ENCODE measurements at places on chromosomes 5 and 9. TPM values are rescaled to one million over a fixed set of nuclear protein-coding genes. Genes with fewer than 3 reads are reported as not detected.

GRCh38 chr9:27193886-27194285 is 84.9 kb downstream of the TEK start:
- no peak for DNase-seq

- DNase-seq = no peak
Observed at GRCh38 chr9:7976856-7977255, 177.3 kb upstream of the DMAC1 start.

Gene CAMK4
- 35.5 TPM for total RNA-seq

Gene PCDHB15
- total RNA-seq = not detected

Gene ZFP2
- 0.14 TPM for total RNA-seq

DNA sequence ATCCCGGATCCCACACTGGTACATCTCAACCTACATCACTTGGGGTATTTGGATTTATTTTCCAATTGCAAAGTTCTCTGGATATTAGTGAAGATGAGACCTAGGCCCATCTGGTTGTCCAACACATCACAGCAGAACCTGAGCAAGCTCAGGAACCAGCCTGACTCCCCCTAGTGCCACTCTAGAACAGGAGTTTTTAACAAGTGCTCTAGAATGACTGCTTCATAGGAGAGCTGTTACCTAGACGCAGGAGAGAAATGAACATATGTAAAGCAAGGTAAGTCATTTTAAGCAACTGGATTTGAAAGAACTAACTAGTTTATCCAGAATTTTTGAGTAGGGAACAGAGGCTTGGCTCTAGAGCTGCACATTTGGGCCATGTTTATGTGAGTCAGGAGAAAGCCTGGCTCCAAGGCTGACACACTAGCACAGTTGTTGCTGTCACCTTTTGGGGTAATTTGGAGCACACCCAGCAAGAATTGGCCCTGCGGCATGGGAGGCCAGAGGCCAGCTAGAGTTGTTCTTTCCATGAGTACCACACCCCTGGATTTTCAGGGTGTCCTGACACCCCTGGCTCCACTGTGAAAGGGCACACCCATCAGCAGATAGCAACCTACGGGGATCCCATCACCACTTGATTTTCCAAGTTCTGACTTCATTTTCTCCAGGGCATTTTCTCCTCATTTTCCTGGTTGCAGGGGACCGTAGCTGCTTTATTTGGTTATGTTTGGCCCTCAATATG is 110.9 kb upstream of the LPAR1 start:
- no peak for DNase-seq

DNA sequence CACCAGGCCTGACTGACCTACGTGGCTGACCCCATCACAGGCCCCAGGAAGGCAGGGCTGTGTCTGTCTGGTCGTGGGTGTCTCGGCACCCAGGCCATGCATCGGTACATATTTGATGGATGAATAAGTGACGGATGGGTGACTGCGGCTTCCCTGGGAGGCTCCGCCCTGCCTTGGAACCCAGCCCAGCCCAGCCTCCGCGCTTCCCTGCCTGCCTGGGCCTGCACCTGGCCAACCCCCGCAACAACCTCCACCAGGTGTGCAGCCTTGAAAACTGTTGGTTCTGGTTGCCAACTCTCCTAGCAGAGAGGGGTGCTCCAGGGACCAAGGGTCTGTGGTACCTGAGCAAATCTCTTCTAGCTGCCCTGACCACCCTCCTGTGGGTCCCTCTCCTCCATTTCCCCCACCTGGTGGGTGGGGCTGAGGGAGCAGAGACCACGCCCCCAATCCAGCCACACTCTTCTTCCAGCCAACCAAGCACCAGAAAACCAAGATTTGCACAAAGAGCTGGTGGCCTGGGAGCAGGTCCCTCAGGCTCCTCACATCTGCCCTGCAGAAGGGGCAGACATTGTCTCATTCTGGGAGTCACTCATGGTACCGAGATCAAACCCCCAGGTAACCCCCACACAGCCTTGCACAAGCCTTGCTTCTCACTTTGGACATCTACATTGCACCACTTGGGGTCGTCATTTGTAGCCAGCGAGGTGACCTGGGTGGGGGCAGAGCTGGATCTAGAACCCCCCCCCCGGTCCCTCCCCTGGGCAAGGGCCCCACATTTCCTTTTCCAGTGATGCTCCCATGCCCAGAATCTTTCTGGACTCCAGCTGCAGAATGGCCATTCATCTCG is 100.6 kb upstream of the IER5L start:
- DNase-seq = no peak

DNA sequence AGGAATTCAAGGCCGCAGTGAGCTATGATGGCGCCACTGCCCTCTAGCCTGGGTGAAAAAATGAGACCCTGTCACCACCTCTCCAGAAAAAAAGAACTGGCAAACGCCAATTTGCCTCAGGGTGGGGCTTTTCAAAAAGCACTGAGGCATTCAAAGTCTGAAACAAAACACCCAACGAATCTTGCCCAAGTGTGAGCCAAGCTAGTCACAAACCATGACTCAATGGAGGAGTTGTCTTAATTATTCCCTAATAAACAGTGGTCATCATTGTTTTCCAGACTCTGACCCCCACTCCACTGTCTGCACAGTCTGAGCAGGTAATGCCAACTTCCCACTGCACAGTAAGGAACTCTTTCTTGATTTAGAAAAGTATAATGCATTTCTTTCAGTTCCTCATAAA is 16.8 kb downstream of the FRMD3 start:
- DNase-seq = no peak

DNA sequence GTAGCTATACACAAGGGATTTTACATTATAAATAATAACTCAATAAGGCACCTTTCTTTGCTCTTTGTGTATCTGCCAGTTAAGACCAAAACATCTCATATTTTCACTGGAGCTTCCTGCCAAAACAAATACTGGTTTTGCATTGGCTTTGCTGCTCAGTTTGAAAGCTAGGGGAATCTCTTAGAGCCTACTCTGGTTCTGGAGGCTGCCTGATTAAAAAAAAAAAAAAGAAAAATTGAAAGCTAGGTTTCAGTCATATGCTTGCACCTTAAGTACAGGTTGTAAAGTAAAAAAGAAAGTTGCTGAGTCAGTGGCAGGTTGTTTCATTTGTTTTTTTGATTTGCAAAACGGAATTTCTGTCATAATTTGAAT is 2.3 kb downstream of the DENND4C start:
- no peak for DNase-seq

DNA sequence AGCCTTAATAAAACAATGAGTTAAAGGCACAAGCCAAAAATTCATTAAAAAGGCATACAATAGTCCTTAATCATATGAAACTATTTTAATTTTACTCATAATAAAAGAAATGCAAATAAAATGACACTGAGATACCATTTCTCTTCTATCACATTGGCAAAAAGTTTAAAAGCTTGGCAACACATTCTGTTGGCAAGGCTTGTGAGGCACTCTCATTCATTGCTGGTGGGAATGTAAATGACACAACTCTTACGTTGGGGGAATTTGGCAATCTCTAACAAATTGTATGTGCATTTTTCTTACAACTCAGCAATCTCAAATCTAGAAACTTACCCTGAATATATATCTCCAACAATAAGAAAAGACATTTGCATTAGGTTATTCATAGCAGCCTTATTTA is 111.6 kb downstream of the PRELID2 start:
- DNase-seq = no peak
